ENCODE measurements at places on chromosomes 13 and 19.

DNA sequence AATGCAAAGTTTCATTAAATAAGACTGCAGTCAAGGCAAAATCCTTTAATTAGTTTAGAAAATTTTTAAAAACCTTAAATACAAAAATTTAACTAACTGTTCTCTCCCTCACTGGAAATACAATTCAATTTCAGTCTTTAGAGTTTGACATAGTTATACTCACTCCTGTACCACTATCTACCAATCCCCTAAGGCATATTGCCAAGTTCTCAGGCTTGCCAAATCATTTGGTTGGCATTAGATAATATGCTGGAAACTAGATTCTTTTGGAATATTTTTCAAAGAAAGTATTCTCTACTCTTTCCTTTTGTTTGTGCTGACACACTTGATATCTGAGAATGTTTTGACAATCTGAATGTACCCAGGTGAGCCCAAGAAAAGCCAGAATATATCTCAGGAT is 77.2 kb downstream of the TSC22D1 start:
- DNase-seq: no peak

- DNase-seq: no peak
Observed at GRCh38 chr19:17854061-17854460, 5.6 kb upstream of the RPL18A start.

- DNase-seq: peak; percentile 76
Observed at GRCh38 chr19:48391100-48392005, at the start of gene KDELR1. TSS of gene KDELR1 (minus strand) at chr19:48391551. CDS start at chr19:48391358, 193 bp downstream.

GRCh38 chr13:44710576-44710975 is 134.4 kb upstream of the TSC22D1 start:
- peak; percentile 94 for DNase-seq

- no peak for DNase-seq
Observed at GRCh38 chr19:17454576-17455071, 6.1 kb downstream of the NXNL1 start.

Measured in kidney tubule cell (primary cell).